ENCODE measurements at places on chromosomes 12 and 14. TPM values are rescaled to one million over a fixed set of nuclear protein-coding genes. Genes with fewer than 3 reads are reported as not detected.

GRCh38 chr12:9135903-9136310, 20.2 kb upstream of the A2M start:
- DNase-seq, result no peak

DNA sequence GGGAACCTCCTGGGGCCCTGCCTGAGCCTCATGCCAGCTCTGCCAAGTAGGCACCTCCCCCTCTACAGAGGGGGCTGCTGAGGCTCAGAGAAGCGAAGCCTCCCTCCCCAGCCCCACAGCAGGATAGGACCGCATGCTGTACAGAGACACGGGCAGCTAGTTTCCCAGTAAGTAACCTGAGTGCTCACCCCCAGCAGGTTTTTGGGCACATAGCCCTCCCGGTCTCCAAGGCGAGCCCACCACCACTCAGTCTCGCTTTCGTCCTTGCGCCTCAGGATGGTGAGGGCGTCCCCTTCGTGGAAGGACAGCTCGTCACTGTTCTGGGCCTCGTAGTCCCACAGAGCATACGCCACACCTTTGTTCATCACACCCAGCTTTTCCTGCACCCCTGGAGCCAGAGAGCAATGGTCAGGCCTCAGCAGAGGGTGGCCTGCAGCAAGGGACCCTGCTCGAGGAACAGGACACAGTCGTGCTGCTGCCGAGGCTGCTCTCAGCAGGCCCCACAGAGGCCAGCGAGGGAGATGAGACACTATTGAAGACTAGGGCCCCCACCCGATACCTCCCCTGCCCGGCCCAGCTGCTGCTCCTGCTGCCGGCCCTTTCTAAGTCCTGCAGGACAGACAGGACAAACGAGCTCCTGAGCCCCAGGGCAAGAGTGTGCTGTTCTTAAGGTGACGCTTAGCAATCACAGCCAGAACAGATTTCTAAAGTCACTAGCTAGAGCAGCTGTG, 20.4 kb downstream of the ZFYVE21 start:
- no peak for DNase-seq

DNA sequence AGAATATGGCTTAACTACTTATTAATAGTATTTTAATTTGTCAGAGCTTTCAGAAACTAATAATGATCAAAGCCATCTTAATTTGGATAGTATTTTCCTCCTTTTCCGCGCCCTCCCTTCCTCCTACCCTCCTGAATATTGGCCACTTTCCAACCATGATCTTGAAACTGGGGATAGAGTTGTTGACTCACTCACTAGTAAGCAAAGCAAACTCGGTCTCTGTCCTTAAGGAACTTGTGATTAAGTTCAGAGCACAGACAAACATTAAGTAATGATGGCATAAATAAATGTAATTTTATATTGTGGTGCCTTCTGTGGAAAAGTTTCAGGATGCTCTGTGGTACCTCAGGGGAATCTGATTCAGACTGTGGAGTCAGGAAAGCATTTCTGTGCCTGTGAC, 75.7 kb downstream of the LRRK2 start:
- DNase-seq, result no peak

DNA sequence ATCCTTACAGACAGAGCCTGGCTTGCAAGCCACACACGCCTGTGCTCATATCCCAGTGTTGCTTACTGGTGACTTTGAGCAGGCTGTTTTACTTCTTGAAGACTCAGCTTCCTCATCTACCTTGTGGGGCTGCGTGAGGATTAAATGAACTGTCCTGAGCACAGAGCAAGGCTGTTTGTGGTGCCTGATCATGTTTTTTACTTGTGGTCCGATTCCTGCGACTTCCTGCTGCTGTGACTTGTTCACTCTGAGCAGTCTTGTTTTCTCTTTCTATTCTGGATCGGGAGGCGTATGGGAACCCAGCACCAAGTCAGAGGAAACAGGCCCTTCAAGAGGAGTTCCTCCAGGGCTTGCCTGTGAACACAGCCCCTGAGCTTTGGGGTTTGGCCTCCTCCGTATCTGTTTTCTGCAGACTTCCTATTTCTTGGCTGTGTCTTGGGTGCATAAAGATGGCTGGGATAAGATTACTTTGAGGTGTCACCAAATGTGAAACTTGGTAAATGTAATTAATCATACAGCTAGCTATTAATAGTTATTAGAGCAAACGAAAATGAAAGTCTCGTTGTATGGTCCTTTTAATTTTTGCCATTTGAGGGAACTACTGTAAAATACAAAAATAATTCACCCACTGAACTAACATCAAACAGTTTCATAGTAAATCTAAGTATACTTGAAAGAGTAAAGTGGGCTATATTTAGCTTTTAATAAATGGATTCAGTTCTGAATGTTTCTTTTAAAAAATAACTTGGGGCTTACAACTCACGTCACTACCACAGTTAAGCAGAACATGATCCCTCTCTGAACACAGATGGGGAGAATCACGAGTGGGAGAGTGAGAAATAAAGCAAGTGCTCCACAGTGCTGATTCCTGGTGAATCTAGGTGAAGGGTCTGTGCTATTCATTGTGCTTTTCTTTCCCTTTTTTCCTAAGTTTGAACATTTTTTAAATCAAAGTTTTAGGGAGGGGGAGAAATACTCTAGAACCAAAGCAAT, 251.5 kb downstream of the FOXN3 start:
- DNase-seq, result no peak

The MIPOL1 gene
- polyA plus RNA-seq, result 9.6 TPM

DNA sequence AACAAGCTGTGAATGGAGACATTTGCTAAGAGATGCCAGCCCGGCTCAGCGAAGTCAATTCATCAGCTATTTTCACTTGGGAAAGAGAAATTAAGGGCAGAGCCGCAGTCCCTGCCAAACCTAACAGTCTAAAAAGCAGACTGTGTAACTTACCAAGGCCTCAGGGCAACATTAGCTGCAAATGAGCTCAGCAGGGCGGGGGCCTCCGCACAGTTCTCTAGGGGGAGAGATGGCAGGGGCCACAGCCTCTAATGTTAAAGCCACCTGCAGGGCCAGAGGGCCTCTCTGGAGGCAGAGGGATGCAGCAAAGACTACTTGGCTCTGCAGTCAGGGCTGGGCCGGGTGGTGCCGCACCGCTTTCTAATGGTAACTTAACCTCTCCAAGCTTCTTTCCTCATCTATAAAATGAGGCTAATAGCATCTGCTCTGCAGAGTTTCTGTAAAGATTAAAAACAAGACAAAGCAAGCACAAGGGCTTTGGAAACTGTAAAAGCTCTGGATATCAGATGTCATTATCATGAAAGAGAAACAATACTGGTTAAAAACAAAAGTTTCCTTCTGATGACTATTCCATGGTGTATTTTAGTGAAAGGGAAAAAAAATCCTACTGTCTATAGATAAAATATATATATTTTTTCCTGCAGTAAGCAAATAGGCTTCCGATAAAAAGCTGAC, 13.4 kb upstream of the GPRC5A start:
- no peak for DNase-seq

- no peak for DNase-seq
Observed at GRCh38 chr12:753611-754472, 1.5 kb downstream of the WNK1 start.
